Cardiac septum (tissue), 1 donor: ENCODE measurements at places on chromosomes 4 and X. TPM values are rescaled to one million over a fixed set of nuclear protein-coding genes. Genes with fewer than 3 reads are reported as not detected.

DNA sequence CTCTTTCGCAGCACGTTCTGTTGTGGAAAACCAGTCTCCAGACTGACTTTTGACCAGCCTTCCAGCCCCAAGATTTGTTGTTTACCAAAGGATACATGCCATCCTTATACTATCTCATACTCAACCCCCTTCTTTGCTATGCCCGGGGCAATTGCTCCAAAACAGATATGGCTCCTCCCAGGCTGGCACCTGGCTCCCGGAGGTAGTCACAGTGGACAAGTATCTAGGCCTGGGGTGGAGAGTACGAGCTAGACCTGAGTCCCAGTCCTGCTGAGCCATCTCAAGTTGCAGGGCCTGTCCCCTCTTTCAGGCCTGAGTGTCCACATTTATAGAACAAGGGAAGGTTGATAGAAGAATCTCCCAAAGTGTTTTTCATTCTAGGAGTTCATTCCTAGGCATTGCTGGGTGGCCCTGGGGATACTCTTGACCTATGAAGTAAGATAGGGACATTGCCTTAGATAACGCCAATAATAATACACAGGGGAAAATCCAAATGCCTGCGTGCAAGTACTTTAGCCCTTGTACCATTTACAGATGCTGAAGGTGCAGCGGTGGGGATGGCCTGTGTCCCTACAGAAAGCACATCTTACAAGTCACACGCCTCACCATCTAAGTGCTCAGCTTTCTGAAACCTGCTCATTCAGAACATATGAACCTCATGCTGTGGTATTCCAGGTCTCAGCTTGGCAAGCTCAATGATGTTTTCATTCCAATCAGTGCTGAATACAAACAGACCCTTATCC lies 136.7 kb upstream of the MAMLD1 start:
- no peak for DNase-seq

- DNase-seq = no peak
Measured at GRCh38 chrX:78168065-78168464, 28.6 kb upstream of the TAF9B start.

GRCh38 chr4:5277079-5277478 lies 225.8 kb downstream of the STK32B start:
- no peak for DNase-seq

DNA sequence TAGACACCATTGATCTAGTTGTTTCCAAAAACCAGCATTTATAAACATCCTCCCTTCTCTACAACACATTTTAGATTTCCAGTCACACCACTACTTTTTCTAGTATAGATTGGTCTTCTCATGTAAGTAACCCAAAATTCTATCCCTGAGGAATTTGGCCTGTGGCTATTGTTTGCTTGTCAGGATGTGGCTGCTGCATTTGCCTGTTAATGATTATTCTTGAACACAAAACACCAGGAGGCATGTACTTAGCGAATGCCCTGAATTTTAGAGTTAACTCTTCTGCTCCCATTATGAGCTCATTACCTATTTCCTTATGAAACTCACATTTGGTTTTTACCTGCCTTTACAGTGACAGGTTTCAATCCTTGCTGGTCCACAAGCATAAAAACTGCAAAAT lies 102.0 kb upstream of the FSTL5 start:
- no peak for DNase-seq

The PPP4R3C gene
- total RNA-seq = not detected
